CD4-positive, alpha-beta T cell treated with Interleukin-21 for 1 hour (primary cell): ENCODE measurements at places on chromosomes 7 and 10.

GRCh38 chr7:99386584-99387238, 12.2 kb downstream of the ARPC1B start:
- peak; percentile 66 for DNase-seq

DNA sequence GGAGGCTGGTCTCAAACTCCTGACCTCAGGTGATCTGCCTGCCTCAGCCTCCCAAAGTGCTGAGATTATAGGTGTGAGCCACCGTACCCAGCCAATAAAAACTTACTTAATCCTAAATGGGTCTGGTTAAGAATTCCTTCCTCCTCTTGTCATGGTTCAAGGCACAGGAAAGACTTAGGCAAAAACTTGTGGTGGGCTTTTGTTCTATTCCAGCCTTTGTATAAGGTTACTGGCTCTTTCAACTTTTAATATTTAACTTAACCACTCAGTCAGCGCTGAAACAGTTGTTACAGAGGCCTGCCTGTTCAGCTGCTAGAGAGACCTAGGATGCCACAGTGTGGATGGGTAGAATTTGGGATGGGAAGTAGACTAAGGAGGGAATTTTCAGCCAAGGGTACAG, 28.1 kb upstream of the GARS1 start:
- no peak for DNase-seq

DNA sequence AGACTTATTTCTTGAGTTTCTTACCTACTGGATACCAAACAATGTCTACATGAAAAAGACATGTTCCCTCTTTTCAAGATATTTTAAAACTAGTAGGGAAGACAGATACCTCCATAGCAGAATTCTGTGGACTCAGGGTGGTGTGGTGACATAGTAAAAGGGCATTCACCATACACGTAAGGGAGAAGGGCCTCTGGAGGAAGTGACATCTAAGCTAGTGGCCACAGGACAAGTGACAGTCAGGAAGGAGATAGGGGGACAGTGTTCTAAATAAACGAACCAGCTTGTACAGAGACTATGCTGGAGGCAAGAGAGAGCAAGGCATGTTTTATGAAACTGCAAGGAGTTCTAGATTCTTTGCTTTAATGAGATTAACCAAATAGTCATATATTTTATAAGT, 321.7 kb upstream of the LRGUK start:
- no peak for DNase-seq

- no peak for DNase-seq
These were observed 213.0 kb upstream of the KMT2E start for GRCh38 chr7:104801022-104801421.

- no peak for DNase-seq
These were observed 33.5 kb upstream of the RNF148 start for GRCh38 chr7:122736183-122736582.

- no peak for DNase-seq
These were observed 21.7 kb upstream of the FOXI2 start for GRCh38 chr10:127715249-127715648.

GRCh38 chr7:70318511-70318910, 720.2 kb downstream of the AUTS2 start:
- DNase-seq, result no peak

DNA sequence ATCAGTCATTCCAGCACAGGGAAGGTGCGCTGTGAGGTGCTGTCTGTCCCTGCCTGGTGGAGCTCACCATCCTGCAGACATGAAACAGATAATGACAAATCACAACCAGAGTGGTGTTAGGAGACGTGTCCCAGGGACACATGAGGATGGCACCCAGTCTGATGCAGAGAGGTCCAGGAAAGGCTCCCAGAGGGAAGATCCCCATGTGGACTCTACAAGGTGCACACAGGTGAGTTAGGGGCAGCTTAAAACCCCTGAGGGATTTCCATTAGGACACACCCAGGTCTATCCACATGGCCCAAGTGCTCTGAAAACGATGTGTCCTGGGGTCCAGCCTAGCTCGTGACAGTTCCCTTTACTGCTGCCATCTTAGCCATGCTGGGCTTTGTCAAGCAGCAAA, 91.4 kb downstream of the ADARB2 start:
- no peak for DNase-seq

GRCh38 chr7:953547-954327, 743 bp downstream of the ADAP1 start:
- DNase-seq, result peak; percentile 37

- DNase-seq, result no peak
These were observed 159.9 kb downstream of the TRIL start for GRCh38 chr7:28798274-28798673.

DNA sequence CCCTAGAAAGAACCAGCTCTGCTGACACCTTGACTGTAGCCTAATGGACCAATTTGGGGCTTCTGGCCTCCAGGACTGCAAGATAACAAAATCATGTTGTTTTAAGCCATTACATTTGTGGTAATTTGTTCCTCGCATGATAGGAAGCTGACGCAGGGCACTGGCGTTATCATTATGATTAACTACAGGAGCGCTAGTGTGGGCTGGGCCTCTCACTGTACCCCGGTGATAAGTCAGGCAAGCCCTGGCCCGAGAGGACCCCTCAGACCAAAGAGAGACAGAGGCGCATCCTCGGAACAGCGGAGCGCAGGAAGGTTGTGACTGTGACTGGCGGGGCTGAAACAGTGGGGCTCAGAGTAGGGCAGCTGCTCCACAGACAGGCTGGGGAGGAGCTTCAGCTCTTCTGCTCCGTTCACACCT, 150.3 kb upstream of the CHST15 start:
- DNase-seq, result no peak

DNA sequence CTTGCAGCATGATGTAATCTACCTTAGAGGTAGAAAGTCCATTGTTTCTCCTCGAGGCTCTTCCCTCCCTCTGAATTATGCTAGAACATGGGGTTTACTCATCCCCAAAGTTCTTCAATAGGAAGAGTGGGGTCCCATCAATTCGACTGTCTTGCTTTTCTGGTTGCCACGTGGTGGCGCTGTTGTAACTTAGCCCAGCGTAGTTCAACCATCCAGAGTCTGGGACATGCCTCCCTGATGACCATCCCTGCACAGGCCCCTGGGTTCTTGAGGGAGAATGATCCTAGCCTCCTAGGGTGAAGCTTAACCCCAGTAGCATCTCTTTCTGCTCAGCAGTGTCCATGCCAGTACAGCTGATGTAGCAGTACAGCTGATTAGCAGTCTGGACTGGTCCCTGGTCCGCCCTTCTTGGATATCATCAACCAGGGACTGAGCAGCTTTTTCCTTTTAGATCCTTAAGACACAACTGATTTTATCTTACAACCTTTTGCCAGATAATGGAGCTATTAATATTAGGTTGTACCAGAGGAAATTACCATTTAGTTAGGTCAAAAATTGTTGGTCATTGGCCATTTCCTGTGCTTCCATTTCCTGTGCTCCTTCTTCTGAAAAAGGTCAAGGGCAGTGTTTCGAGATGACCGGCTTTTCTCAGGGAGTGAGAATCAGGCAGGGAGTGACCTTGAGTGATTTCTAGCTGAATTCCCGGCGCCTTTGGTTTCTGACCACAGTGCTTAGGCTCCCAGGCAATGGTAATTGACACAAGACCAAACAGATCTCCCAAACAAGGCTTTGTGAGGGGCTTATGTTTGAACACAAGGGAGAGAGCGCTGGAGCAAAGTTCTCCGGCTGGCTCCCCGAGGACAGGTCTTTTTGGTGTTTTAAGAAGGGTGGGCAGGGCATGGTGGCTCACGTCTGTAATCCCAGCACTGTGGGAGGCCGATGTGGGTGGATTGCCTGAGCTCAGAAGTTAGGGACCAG, 65.4 kb downstream of the TACC2 start:
- no peak for DNase-seq

DNA sequence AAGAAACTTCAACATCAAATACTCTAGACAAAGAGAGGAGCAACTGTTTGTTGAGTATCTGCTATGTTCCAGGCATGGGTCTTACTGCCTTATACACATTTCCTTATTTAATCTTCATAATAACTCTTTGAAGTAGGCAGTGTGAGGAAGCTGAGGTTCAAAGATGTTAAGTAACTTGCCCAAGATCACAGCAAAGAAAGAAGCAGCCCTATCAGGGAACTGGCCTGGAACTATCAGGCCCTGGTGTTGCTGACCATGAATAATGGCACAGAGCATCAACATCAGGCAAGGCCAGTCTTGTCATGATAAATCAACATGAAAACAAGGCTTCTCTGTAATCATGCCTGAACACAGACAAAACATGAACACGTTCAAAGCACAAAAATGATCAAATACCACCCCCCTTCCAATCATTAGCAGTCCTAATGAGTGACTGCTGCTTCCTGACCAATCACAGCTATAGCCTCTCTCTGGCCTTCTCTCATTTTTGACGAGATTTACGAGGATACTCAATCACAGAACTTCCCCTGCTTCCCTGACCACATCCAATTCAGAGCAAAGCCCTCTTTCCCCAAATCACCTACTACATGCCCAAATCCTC, 2.3 kb downstream of the GSDME start:
- DNase-seq, result no peak

DNA sequence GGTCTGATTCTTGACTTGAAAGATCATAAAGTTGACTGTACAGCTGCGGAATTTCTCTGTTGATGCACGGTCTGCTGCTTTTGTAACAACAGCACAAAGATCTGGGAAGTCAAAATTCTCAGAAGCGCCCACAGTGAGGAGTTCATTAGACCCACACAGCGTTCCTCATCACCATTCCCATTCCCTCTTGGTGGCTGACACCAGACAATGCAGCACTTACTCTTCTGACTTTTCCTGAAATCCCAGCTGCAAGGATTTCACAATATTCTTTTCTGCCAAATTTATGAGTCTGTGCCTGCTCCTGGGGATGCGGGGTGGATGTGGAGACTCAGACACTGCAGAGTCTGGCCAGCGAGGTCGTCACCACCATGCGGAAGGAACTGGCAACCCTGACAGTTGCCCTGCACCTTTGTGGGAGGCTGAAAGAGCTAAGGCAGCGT, 233.9 kb downstream of the FANK1 start:
- no peak for DNase-seq
